ENCODE measurements at places on chromosomes 11 and 22.
A peak's percentile ranks its signal among the peaks of the same experiment; 100 is the strongest.

- DNase-seq: peak; percentile 59
Observed at GRCh38 chr22:25281675-25282345, 62.4 kb downstream of the CRYBB2 start.

GRCh38 chr22:30892731-30893221 lies 75.8 kb downstream of the MORC2 start:
- DNase-seq: no peak

GRCh38 chr22:47337161-47337621 lies 574.7 kb downstream of the TBC1D22A start:
- peak; percentile 3 for DNase-seq

- DNase-seq: no peak
Observed at GRCh38 chr11:91156041-91156440, 933.2 kb upstream of the CHORDC1 start.

Data from suppressor macrophage treated with lipopolysaccharide for 4 hours (primary cell).